ENCODE measurements at places on chromosomes 5 and 9.

DNA sequence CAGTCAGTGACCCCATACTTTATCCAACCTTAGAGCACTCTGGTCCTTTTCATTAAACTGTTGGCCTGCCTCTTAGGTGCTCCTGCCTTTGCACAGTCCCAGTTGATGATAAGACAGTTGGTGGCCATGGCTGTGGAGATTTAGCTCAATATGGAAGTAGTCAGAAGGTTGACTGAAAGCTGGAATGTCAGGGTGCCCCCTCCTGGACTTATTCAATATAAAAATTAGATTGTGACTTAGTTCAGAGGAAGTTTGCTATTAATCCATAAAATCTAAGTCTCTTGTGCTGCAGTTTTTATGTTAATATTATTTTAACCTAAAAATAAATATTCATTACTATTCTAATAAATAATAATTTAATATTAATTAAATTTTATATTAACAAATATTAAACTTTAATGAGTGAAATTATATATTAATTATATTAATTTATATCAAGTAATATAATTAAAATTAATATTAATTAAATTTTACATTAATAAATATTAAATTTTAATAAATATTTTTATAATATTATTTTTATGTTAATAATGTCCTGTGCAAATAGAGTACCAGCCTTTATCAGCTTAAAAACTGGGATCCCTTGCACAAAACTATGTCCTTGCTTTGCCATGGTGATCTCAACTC is 77.7 kb upstream of the ADAMTSL1 start:
- no peak for DNase-seq

DNA sequence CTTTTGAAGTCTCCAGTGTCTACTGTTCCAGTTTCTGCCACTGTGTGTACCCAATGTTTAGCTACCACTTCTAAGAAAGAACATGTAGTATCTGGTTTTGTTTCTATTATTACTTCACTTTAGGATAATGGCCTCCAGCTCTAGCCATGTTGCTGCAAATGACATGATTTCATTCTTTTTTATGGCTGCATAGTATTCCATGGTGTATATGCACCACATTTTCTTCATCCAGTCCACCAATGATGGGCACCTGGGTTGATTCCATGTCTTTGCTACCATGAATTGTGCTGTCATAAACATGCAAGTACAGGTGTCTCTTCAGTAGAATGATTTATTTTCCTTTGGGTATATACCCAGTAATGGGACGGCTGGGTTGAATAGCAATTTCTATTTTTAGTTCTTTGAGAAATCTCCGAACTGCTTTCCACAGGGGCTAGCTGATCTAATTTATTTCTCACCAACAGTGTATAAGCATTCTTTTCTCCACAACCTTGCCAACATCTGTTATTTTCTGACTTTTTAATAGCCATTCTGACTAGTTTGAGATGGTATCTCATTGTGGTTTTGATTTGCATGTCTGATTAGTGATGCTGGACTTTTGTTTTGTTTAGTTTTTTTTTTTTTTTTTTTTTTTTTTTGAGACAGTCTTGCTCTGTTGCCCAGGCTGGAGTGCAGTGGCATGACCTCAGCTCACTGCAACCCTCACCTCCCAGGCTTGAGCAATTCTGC is 68.9 kb downstream of the WDR41 start:
- DNase-seq, result no peak

DNA sequence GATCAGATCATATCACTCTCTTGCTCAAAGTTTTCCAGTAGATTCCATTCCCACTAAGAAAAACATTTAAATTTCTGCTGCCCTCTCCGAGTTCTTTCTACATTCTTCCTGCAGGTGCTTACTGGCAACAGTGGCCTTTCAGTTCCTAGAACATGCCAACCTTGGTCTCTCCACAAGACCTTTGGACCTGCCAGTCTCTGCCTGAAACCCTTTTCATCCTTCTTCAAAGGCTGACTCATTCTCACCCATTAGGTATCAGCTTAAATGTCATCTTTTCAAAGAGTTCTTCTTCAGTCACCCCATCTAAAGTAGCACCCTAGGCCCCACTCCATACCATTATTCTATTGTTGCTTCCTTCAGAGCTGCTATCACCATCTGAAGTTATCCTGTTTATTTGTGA is 21.8 kb downstream of the PPIC start:
- no peak for DNase-seq

- DNase-seq, result no peak
These were observed 49.1 kb upstream of the SLIT3 start for GRCh38 chr5:169350016-169350415.

- DNase-seq, result no peak
These were observed 96.6 kb downstream of the LHX2 start for GRCh38 chr9:124108216-124108615.

DNA sequence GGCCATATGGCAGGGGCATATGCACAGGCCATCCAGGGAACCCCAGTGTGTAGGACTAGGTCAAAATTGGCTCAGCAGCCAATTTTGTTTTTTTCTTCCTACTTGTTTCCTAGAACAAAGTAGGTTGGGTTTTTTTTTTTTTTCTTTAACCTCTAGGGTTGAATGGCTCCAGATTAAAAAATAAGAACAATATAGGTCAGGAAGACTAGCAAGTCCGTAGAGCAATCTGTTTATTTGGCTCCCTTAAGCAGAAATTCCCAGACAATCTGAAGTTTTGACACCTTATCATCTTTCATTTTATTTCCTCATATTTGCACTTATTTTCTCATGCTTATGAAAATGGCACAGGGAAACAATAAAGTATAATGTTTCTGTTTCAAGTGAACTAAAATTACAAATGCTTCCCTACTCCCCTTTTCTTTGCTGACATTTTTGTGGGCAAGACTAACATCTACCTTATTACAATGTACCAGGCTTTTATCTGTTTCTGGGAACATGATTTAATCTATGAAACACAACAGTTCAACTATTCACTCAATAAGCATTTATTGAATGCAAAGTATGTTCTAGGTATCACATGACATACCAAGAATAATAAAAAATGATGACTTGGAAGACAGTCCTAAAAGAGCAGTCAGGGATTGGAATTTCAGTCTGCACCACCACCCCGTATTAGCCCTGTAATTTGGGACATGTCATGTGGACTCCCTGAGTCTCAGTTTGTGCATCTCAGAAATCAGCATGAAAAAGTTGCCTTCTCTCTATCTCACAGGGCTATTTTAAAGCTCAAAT is 30.5 kb downstream of the TLR4 start:
- no peak for DNase-seq

GRCh38 chr5:154202379-154203260 is 12.1 kb downstream of the GALNT10 start:
- DNase-seq, result no peak

DNA sequence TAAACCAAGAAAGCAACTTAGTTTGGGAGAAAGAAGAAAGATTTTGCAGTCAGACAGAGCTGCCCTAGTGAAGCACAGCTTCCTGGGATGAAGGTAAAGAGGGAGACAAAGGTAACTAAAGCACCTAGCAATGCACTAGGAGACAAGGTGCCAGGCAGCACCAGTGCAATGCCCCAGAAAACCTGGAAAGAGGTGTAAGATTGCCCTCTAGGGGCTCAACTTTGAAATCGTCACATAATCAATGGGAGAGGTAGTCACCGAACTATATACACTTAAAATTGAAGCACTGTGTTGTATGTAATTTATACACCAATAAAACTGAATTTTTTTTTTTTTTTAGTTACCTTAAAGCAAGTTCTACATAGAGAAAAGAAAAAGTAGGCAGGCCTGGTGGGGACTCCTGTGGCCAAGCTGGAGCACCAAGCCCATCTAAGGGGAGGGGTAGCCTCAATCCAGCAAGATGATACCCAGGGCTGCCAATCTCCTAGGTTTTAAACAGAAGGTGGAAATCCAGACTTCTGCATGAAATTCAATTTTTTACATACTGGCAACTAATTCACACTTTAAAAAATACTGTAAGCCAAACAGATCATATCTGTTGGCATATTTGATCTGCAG is 48.2 kb downstream of the CDK5RAP2 start:
- no peak for DNase-seq

DNA sequence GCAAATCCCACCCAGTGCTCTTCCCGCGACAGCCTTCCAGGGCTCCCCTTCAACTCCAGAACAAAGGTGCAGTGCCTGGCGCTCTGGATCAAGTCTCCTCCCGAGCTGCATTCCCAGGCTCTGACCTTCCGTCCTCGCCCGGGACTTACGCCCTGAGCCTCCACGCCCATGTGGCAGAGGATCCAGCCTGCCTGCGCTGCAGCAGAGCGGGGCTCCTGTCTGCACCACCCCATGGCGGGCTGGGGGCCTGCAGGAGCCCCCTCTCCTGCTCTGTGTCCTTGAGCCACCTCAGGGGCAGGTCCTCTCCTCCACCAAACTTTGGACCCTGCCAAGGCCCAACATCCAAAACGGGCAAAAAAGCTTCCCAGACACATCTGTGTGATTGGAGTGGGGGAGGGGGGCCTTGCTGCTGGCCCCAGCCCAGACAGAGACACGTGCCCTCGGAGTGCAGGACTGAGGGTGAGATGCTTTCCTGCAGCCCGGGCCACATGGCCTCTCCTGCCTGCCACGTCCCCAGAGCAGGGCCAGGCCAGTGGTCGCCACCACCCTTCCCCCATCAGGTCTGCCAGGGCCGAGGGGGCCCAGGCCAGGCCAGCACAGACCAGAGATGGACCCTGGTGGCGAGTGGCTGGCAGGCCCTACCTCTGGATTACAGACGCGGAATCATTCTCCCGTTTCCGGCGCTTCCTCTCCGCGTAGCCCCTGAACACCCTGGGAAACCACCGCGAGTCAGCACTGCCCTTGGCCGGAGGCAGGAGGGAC is 4.4 kb downstream of the NSMF start:
- DNase-seq, result peak; percentile 58

DNA sequence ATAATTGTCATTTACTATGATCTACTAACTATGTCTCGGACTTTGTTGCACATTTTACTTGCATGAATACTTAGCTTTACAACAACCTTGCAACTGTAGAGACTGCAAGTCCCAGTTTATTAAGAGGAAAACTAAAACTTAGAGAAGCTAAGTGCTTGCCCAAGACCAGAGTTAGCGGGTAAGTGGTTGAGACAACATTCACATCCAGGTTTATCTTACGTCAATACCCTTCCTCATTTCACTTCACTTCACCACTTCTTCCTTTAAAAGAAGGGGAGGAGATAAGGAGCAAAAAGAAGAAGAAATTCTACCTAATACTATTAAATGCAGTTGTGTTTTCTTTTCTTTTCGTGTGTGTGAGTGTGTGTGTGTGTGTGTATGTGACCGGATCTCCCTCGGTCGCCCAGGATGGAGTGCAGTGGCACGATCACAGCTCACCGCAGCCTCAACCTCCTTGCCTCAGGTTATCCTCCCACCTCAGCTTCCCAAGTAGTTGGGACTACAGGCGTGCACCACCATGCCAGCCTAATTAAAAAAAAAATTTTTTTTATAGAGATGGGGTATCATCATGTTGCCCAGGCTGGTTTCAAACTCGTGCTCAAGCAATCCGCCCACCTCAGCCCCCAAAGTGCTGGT is 37.4 kb downstream of the MEGF9 start:
- no peak for DNase-seq

- DNase-seq, result no peak
These were observed 33.4 kb upstream of the AKNA start for GRCh38 chr9:114421147-114421546.
